ENCODE measurements at places on chromosomes 6 and 20.

DNA sequence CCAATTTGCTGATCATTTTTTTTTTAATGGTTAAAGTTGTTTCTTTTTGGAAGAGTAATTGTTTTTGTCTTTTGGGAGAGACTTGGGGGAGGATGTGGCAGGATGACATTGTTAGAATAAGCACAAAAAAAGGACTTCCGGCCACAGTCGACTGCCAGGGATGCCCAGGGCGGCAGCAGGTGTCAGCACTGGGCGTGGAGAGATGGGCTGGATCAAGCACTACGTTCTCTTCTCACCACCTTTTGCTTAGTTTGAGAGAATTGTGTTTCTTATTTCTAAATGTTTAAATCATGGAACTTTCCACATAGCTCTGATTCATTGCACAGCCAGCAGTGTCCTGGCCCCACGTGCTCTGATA is 104.6 kb upstream of the FRMD1 start:
- no peak for DNase-seq

GRCh38 chr20:46512943-46513844 is at the start of gene ZNF334:
TSS of gene ZNF334 (minus strand) at chr20:46513559. CDS start at chr20:46512102, 1,457 bp downstream.
- no peak for DNase-seq

- DNase-seq = no peak
These were observed 212.7 kb downstream of the TMEM242 start for GRCh38 chr6:157110607-157111006.

DNA sequence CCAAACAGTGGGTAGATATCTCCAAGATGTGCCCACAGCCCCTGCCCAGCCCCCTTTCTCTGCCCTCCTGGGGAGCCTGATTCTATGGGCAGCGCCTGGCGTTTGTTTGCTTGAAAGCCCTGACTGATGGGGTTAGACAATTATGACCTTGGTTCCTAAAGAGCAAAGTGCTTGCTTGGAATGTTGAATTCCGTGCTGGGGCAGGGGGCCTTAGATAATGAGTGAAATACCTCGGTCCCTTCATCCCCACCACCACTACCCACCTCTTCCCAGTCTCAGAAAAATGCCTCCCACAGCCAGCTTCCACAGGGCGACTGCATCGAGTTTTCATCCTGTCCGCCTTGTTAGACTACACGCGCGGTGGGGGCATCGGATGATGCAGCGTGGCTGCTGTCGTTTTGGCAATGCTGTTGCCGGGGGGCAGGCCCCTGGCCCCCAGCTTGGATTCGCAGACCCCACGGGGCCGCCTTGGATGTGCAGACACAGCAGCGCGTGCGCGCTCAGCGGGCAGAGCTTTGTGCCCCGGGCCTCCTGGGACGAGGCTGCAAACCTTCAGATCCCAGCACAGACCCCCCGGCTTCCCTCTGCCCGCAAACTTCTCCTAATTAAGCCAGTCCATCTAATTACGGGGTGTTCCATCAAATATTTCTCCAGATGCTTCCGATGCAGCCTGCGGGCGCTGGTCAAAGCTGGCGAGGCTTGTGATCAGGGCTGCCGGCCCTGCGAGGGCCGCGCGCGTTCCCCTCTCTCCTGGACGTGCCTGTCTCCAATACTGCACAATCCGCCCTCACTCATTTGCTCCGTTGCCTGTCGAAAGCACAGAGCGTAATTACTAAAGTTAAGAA is 86.1 kb downstream of the LINC00237 start:
- no peak for DNase-seq

- no peak for DNase-seq
These were observed 3.0 kb upstream of the CST11 start for GRCh38 chr20:23455639-23456038.

GRCh38 chr20:36065427-36065998 is 89.0 kb upstream of the EPB41L1 start:
- no peak for DNase-seq

All from esophagus squamous epithelium (tissue), 5 donors.